NCI-H1092 (cell line): ENCODE measurements at places on chromosomes 2 and 18.

- no peak for DNase-seq
Observed at GRCh38 chr18:59631583-59632181, 65.5 kb downstream of the CCBE1 start.

DNA sequence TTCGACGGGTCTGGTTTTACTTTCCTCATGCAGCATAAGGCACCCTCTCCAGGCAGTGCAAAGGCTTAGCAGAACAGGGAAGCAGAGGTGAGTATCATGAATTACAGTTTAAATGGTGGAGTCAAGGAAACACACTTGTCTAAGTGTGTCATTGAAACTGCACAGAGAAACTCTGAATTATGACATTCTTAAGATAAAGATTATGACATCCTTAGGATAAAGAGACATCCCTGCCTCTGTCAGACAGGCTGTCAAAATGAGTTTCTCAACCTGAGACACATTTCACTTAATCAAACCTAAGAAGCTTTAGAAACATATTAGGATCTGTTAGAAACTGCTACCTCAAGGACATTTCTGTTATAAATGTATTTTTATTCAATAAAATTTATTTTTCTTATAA is 113.2 kb downstream of the DHRS9 start:
- DNase-seq: no peak

DNA sequence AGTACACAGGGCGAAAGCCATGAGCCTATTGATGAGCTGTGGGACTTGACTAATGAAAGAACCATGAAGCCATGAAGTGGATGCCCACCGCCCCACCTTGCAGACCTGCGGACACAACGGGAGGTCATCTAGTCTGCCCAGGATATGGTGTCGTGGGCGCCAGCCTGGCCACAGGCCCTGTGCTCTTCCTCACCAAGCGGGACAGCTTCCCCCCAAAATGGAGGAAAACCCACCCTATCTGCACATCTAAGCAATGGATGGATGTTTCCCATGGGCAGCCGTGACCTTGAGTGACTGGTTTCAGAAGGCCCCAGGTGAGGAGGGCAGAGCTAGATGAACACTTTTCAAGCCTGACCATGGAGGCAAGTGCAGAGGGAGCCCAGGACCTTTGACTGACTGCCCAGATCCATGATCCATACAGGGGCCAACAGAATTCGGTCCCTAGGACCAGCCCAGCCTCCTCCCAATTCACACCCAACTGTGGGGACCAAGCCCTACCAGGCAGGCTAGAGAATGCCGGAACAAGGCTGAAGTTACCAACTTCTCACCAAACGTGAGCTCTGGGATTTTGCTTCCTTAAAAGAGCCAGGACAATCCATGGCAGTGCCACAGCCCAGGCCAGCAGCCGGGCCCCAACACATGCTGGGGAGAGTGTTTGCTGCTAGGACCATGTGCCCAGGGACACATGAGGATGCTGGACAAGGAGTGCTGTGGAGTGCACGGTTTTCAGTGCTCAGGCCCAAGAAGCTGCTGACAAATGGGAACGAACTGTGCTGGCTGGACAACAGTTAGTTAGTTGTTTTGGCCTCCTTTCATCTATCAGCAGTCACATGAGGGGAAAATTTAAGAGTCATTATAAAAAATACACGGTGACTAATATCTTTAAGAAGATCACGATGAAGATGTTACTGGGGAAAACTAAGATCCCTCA is 249.4 kb downstream of the HDAC4 start:
- no peak for DNase-seq

- no peak for DNase-seq
Observed at GRCh38 chr2:150426315-150426714, 61.2 kb downstream of the RND3 start.

GRCh38 chr2:73970850-73971471 is 13.7 kb upstream of the TET3 start:
- DNase-seq: no peak

DNA sequence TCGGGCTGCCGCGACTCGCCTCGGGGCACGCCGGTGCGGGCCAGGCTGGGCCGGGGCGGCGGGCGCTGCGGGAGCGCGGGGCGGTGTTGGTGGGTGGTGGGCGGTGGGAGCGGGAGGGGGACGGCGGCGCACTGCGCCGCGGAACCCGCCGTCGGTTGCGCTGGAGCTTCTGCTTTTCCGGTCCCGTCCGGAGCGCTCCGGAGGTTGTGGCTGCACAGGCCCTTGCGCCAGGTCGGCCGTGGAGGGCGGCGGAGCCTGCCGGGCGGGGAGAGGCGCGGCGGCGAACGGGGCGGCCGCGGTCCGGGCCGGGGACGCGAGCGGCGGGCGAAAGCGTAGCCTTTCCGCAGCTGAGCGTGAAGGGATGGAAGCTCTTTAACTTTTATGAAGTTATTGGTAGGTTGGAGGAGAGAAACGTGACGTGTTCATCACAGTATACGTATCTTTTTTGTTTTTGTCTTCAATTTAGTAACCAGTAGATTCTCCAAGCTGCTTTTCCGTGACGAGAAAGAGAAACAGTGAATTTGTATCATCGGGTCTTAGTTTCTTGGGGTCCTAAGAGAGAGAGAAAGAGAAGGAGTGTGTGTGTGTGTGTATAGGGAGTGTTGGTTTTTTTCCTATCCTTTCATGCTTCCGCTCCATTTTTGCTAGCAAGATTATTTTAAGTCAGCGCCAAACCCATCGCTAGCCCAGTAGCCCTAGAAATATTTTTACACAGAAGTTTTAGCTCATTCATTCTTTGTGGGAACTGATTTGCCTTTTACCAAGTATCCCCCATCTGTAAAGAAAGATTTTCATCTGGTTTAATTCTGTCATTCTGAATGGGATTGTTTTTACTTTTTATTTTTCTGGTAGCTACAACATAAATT is 535 bp downstream of the ATG4B start:
- DNase-seq: no peak

- DNase-seq: no peak
Observed at GRCh38 chr2:10034333-10035052, 8.9 kb upstream of the KLF11 start.

DNA sequence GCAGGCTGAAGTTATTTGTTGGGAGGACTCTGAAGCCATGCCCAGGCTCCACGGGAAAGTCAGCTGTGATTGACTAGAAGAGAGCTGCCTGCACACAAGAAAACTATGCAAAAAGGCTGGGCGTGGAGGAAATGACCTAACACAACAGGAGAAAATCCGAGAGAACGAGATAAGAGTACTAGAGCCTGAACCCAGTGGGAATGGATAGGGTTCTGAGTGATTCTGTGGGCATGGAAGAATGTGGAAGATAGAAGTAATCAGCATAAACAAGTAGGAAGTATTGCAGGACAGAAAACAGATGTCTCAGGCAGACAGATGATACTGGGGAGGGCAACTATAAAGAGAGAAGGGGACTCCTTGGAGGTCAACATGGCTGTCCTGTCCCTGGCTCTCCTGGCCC is 12.1 kb upstream of the COPS8 start:
- no peak for DNase-seq

DNA sequence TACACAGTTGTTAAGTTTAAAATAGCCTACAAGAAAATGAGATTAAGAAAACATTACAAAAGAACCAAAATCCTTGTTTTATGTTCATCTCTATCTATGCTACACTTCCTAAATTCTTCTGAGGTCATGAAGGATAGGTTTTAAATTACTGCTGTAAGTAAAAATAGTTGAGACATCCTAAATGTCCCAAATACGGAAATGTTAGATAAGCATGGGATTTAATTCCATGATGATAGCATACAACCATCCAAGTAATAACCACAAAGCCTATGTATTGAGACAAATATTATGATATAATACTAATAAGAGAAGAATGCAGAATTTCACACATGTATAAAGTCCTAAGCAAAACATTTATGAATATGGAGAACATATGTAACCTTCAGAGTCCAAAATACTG is 34.1 kb downstream of the PIEZO2 start:
- DNase-seq: no peak

GRCh38 chr2:169891593-169892298 is 64.5 kb downstream of the UBR3 start:
- DNase-seq: no peak

- no peak for DNase-seq
Observed at GRCh38 chr2:201978986-201979385, 54.7 kb upstream of the FZD7 start.

DNA sequence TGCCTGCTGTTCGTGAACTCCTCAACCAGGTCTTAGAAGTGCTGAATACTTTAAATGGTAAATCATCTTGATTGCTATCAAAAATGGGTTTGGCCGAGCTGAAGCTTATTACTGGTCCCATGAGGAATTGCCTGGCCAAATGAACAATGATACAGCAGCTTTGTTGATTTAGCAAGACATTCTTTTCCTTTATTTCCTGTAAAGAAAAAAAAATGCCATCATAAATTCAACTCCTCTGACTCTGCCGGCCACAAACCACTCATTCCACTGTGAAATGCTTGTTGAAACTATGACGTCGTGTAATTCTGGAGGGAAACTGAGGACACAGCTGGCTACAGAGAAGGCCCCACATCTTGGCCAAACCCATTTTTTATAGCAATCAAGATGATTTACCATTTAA is 74.2 kb upstream of the ID2 start:
- no peak for DNase-seq

DNA sequence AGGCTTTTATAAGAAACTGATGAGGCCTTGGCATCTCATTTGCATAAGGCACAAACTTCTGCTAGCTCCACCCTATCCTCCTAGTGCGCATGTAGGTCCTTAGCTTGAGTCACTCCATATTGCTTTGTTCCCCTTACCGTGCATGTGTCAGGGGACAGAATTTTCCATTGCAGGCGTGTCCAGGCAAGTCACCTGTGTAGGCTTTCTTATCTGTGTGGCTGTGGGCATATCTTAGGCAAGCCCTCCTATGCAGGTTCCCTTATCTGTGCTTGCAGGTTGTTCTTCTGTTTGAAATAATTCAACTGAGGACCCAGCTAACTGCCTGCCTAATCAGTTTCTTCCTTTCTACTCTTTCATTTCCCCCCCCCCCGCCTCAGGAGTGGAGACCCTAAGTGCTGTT is 63.3 kb upstream of the CDCA7 start:
- DNase-seq: no peak

GRCh38 chr2:106189764-106190468 is 4.2 kb downstream of the UXS1 start:
- DNase-seq: no peak

DNA sequence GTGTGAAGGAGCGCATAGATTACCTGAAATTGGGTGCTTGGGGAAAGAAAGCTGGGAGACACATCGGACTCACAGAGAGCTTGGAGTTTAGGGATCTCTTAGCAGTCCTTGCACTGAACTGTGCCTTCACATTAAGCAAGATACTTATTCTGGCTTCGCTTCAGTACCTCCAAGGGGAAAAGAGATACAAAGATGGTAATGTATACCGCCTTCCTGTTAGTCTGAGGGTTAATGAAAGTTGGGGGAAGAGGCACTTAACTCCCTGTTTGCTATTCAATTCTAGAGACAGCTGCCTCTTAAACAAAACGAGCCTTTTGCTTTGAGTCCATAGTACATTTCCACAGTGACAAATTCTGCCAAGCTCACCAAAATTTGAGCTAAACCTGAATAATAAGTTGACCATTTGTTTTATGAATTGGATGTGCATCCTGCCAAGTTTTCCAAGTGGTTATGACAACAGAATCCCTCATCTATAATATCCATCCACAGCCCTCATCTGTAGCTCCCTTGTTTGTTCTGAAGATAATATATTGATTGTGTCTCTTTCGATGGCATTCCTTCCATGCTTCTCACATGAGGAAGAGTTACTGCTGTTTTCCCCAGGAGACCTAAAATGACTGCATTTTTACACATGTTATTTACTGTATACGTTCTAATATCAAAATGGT is 287.1 kb upstream of the ATP5MC3 start:
- DNase-seq: peak; percentile 19

DNA sequence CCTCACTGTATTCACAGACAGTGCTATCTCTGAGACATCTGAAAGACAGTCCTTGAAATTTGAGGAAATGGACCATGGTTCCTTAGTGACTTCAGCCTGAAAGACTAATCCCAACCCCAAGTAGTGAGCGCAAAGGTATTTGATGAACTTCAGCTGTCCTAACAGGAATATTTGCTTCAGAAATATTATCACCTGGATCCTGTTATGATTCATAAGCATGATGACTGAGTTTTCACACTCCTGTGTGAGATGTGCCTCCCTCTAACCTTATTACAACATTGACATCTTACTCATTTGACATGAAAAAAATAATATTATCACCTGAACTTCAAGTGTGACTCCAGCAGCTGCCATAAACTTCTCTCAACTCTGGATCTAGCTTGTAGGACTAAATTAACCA is 11.6 kb upstream of the MRPL19 start:
- no peak for DNase-seq

GRCh38 chr2:237208373-237209260 is 122.9 kb downstream of the COPS8 start:
- DNase-seq: no peak

- no peak for DNase-seq
Observed at GRCh38 chr2:36869606-36870005, 96.7 kb downstream of the STRN start.
